ENCODE measurements at places on chromosomes 5 and 9. TPM values are rescaled to one million over a fixed set of nuclear protein-coding genes. Genes with fewer than 3 reads are reported as not detected.

- no peak for DNase-seq
Measured at GRCh38 chr5:58410441-58410840, 49.4 kb downstream of the PLK2 start.

DNA sequence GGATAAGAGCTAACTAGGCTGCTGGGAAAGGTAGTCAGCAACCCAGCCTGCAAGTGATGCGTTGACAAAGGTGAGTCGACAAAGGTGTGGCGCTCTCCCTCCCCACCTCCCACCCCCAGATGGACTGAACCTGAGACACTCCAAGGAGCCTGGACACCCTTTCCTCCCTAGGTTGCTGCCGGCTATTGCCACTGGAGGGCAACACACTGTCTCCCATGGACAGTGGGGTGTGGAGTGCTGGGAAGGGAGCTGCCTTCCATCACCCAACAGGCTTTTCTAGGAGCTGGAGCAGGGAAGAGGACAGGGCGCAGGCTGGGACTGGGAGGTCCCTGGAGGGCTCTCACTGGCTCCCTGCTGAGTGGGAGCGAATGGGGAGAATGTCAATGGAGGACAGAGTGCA lies 75.4 kb upstream of the ARAP3 start:
- DNase-seq, result no peak

DNA sequence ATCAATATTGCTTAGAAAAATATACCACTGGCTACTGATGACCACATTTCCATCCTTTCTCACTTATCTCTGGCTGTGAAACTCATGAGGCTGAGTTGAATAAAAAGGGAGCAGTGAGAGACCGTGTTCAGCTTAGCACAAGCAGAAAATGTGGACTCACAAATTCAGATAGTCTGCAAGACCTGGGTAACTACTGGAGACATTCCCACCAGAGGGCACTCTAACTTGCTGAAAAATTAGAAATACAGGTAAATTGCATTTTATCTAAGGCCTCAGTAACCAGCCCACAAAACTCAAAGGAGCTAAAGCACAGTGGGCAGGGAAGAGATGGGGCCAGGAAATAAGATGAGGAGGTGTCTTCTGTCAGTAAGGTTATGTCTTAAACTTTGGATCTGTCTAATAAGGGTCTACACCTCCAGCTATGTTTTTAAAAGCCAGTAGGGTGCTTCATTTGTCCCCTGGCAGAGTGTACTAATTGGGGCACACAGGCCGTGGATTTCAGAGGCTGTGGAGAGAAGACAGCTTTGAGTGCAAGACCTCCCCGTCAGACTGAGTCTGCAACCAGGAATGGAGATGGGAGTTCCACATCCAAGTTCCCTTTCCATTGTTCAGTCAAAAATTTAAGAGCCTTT lies 8.7 kb upstream of the NDUFB6 start:
- DNase-seq, result no peak

- DNase-seq, result no peak
Measured at GRCh38 chr9:4709380-4709779, 30.0 kb downstream of the CDC37L1 start.

DNA sequence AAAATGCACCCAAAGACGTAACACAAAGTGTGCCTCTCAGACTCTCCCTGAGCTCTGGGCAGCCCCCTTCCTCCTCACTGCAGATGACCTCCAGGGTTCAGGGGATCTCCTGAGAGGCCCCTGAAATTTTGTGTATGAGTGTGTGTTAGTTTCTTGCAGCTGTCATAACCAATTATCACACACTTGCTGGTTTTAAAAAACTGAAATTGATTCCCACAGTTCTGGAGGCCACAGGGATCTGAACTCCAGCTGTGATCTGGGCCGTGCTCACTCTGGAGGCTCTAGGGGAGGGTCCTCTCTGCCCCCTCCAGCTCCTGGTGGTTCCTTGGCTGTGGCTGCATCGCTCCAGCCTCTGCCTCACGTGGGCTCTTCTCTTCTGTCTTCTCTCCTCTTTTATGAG lies 58.8 kb downstream of the OLFM1 start:
- DNase-seq, result no peak

GRCh38 chr5:32984851-32985610 lies 273.9 kb downstream of the NPR3 start:
- no peak for DNase-seq

DNA sequence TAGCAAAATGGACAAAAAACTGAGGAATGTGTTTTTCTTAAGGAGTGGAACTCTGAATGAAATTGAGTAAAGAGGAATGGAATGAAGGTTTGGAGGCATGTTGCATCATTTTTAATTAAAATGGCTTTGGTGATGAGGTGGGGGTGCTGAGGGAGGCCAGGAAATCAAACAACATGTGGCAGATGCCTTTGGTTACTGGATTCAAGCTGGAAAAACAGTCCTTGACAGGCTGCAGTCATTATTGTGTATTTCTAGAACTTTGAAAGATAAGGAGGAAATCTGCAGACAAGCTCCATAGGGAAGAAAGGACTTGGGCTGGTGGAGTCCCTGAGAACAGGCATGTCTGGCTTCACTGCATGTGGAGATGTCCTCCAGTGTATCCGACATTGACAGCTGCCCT lies 203.5 kb upstream of the HAPLN1 start:
- DNase-seq, result no peak

DNA sequence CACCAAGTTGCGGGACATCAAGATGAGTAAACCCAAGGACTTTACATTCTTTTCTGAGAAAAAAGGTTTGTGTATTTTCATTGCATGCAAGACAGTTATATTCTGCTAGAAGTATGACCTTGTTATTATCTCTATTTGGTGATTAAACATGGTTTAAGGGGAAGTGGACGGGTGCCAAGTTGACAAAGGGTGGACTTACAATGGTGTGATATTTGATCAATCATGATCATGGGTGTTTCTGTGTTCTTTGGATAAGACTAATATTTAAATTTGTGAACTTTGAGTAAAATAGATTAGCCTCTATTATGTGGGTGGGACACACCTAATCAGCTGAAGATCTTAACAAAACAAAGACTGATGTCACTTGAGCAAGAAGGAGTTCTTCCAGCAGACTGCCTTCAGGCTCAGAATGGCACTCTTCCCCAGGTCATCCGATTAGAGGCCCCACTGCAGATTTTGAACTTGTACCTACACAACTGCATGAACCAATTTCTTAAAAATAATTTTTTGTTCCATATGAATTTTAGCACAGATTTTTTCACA lies 782.9 kb downstream of the CDH12 start:
- no peak for DNase-seq

- DNase-seq, result no peak
Measured at GRCh38 chr9:68454579-68455334, 85.9 kb downstream of the TMEM252 start.

GRCh38 chr9:127177231-127177630 lies 54.8 kb upstream of the ANGPTL2 start:
- peak; percentile 24 for DNase-seq

GRCh38 chr5:142808878-142809598 lies 38.9 kb downstream of the ARHGAP26 start:
- DNase-seq, result no peak

- no peak for DNase-seq
Measured at GRCh38 chr9:128257907-128258306, 17.9 kb downstream of the GOLGA2 start.

- DNase-seq, result peak; percentile 82
Measured at GRCh38 chr5:138655530-138656190, 80.5 kb upstream of the HSPA9 start.

DNA sequence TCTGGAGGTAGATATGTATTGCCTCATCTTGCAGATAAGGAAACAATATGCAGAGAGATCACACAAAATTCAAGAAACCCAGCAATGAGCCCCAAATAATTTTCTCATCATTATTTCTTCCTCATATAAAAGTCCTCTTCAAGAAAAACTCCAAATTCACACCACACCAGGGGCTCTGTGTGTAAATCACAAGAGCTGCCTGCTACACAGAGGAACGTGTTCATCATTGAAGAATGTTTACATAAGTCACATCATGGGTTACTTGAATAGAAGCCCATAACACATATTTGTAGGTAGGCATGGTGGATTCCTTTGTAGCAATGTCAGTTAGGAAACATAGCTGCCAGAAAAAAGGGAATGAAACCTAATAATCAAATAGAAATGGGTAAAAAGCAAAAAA lies 308.1 kb upstream of the TLE4 start:
- no peak for DNase-seq

Gene ZDHHC11
- not detected for total RNA-seq

Gene RASEF
- total RNA-seq, result 0.16 TPM

Gene DTWD2
- 3.1 TPM for total RNA-seq

Gene SPAAR
- not detected for total RNA-seq

Gene GABRP
- total RNA-seq, result not detected

Gene CDKN2B-AS1
- total RNA-seq, result 2.6 TPM

Gene KIF3A
- 12.1 TPM for total RNA-seq

Gene GKAP1
- 19.0 TPM for total RNA-seq

Gene CENPH
- total RNA-seq, result 81.4 TPM

Gene RBM22
- total RNA-seq, result 47.0 TPM

Gene PCDHGB7
- total RNA-seq, result 2.6 TPM

Gene INSL6
- not detected for total RNA-seq

Gene NR6A1
- 1.0 TPM for total RNA-seq
